H9 (cell line): ENCODE measurements at places on chromosomes 3 and 15. TPM values are rescaled to one million over a fixed set of nuclear protein-coding genes. Genes with fewer than 3 reads are reported as not detected.

DNA sequence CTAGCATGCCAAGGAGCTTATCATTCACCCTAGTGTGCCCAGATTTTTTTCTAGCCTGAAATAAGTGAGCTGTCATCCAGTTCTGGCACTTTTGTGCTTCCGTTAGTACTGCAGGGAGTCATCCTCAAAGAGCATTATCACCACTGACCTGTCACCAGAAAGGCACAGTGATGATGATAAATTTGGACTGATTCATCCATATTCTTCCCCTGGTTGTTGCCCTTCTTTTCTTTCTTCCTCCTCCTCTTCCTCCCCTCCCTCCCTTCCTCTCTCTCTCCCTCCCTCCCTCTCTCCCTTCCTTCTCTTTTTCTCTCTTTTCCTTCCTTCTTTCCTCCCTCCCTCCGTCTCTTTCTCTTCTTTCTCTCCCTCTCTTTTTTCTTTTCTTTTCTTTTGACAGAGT lies 21.3 kb downstream of the SLC35G2 start:
- DNase-seq, result no peak

The SI gene
- not detected in 2 replicates for total RNA-seq

The AGBL1 gene
- total RNA-seq, result not detected in 2 replicates

The BTLA gene
- not detected in 2 replicates for total RNA-seq

- DNase-seq, result peak; percentile 97
These were observed 55.3 kb downstream of the CCDC33 start for GRCh38 chr15:74291101-74292071.

DNA sequence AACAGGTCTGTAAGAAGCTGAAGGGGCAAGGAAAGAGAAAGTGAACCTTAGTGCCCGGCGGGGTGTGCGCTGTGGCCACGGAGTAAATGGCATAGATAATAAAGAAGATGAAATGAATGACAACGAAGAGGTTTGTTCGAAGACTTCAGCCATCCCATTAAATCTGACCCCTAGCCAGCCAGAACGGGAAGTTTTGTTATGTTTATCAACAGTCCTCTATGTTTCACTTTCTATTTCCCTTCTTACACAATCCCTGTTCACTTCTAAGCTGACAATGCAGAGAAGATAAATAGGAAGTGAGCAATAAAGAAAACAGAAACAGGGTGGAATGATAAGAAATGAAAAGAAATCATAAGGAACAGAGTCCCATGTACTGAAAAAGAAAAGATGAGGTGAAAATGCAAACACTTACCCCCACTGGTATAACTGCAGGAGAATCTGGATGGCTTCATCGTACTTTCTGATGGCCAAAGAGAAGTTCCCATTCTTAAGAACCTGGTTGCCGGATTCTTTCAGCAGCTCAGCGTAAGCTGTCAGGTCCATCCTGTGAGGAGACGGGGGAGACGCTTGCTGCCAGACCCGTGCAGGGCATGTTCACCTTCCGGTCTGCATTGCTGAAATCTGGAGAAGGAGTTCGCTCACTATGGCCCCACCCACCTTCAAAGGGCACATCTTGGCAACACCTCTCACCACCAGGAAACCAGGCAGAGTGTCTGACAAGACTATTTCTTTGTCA lies 36.8 kb downstream of the TRANK1 start:
- no peak for DNase-seq

The TGM4 gene
- not detected in 2 replicates for total RNA-seq

The SUSD5 gene
- total RNA-seq, result 4.5 and 4.9 TPM in 2 replicates

The GXYLT2 gene
- total RNA-seq, result 2.0 and 2.6 TPM in 2 replicates

DNA sequence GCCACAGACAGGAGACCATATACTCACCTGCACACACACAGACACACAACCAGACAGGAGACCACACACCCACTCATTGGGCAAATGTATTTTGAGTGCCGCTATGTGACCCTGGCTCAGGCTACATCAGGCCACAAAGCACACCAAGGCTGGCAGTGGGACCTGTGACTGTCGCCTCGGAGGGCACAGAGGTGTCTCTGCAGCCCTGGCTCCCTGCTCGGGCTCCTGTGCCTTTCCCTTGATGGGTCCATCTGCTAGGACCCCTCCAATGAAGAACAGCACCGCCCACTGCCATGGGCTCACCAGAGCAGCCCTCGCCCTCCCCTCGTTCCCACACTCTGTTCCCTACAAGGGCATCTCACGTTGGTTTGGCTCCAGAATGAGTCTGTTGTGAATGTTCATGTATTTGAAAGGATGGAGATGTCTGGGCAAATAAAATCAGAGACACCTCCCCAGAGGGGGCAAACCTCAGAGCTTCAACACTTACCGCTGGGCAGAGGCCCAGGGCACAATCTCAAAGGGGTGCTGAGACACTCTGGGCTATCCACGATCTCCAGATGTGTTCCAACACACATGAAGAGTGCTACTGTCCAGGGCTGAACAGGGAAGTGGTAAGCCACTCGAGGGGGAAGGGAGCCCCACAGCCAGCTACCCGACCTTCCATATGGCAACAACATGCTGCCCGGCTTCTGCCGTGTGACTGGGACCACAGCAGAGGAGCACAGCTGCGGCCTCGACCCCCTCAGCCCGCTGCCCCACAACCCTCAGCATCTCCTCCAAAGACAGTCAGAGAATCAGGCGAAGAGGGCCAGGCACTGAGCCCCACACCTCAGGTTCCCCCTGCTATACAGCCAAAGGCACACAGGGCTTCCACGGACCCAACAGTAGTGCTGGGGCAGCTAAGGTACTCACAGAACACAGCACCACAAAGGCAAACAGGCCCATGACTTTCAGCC lies 74.9 kb downstream of the OCA2 start:
- no peak for DNase-seq

The CIP2A gene
- 34.2 and 38.8 TPM in 2 replicates for total RNA-seq

The MAN2C1 gene
- 106 and 112 TPM in 2 replicates for total RNA-seq

DNA sequence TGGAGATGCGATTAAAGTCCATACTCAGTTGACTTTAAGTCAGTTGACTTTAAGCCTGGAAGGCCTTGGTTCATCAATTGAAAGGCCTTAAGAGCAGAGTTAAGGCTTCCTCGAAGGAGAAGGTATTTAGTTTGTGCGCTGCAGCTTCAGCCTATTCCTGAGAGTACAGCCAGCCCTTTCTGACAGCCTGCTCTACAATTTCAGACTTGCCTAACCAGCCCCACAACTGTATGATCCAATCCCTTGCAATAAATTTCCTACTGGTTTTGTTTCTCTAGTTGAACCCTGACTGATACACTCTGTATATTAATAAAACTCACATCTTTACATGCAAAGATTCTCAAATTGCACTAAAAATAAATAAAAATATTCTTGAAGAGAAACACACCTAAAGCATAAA lies 66.1 kb upstream of the RORA start:
- no peak for DNase-seq

The GOLGA8R gene
- 0.20 and 0.26 TPM in 2 replicates for total RNA-seq

DNA sequence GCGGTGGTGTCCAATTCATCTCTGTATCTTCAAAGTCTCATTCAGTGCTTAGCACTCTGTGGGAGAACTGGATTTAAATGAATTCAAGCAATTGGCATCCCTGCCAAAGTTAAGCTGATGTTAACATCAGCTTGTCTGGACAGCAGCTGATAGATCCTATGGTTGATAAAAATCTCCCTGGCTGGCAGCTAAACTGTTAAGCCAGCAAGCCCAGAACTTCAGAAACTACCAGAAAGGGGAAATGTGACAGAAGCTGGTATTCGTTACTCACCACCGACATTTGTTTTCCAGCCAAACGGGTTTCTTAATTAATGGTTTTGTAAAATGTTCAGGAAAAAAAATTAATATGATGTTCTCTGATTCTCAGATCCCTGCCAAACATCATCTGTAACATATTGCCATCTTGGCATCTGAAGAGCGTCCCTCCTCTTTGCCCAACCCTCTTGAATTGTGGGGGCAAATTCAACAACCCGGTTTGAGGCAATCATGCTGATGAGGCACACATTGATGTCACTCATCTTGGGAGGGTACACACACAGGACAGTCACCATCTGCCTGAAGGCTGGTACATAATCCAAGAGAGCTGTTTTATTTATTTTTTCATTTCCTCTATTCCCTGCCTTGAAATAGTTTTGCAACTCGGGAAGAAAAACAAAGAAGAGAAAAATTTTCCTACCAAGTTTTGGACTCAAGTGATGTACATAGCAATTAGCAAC lies 76.3 kb upstream of the ABHD17C start:
- no peak for DNase-seq

GRCh38 chr15:33788906-33789540 lies 179.3 kb upstream of the CHRM5 start:
- no peak for DNase-seq

DNA sequence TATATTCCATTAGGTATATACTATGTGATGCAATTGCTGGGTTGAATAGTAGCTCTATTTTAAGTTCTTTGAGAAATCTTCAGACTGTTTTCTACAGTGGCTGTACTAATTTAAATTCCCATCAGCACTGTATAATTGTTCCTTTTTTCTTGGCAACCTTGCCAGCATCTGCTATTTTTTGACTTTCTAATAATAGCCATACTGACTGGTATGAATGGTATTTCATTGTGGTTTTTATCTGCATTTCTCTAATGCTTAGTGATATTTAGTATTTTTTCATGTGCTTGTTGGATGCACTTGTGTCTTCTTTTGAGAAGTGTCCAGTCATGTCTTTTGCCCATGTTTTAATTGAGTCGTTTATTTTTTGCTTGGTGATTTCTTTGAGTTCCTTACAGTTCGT lies 145.1 kb upstream of the PLSCR5 start:
- no peak for DNase-seq

The GPR160 gene
- total RNA-seq, result 14.1 and 15.4 TPM in 2 replicates

The PIGX gene
- 18.1 and 20.0 TPM in 2 replicates for total RNA-seq

DNA sequence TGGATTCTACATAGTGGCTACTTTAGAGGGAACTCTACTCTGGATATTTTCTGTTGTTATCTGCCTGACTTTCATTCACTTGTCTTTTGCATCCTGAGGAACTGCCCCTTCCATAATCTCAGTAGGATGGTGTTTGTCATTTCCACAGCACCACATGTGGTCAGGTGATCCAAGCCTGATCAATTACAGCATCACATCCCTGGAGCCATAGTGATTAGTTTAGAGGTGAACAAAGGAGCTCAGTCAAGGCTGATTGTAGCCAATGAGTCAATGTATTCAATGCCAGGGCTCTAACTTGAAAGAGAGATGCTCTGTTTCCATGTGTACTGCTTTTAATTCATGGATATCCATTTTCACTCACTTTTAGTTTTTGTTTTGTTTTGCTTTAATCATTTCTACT lies 478.7 kb upstream of the ADAMTS9 start:
- DNase-seq, result no peak

DNA sequence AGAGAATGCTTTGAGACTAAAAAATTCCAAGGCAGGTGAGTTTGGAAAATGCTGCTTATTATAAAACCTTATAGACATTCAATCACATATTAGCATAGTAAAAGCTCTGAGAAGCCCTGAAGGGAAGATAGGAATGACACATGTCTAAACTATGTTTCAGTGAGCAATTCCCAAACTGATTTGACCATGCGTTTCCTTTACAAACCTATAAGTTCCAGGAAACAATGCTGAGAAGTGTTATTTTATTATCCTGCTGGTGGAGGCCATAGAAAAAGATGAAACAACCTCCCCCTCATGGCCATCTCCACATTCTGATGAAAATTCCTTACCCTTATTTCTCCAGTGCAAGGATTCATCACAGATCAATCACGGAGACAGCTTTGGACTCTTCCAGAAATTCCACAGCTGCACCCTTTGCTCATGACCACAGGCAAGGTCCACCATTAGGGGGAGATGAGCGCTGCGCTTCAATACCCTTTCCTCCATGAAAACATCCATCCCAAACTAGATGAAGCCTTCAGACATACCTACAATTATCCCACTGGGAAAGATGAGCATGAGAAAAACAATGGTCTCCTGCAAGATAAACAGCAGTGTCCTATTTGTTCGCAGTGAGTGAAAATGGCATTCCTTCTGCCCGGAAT lies 372.1 kb downstream of the MAGI1 start:
- no peak for DNase-seq

The CTXN2 gene
- total RNA-seq, result 0.11 TPM in 2 replicates

GRCh38 chr3:62892951-62893350 lies 17.7 kb upstream of the CADPS start:
- DNase-seq, result no peak

The MEIS2 gene
- total RNA-seq, result 0.35 and 0.50 TPM in 2 replicates

GRCh38 chr3:8610951-8611350 lies 33.6 kb downstream of the SSUH2 start:
- no peak for DNase-seq

GRCh38 chr3:192061426-192061825 lies 600.5 kb downstream of the PYDC2 start:
- no peak for DNase-seq

DNA sequence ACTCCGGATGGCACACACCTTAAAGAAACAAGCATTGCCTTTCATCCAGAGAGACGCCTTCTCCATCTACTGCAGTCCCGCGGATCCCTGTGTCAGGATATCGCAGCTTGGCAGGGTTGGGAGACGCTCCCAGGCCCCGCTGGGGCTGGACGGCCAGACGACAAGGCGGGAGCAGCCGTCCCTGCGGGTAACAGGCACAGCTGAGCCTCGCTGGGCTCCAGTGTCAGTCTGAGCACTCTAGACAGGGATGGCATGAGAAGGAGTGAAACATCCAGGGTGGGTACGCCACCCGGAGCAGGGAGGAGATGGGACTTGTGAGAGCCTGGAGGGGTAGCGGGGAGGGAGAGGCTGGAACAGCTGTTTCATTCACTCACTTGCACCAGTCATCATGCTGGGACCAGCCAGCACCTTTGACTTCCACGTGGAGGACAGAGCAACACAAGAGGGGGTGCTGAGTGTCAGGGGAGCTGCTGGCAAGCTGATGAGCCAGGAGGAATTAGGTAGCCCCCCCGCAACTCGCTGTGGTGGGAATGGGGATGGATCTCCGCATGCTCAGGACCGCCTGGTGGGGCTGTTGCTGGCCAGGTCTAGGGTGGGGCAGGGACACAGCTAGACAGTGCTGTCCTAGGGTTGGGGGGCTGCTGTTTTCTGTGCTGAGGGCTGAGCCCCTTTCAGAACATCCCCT lies 31.6 kb upstream of the SNRPA1 start:
- no peak for DNase-seq

- no peak for DNase-seq
These were observed 49.3 kb downstream of the ADAMTS7 start for GRCh38 chr15:78761891-78762385.

DNA sequence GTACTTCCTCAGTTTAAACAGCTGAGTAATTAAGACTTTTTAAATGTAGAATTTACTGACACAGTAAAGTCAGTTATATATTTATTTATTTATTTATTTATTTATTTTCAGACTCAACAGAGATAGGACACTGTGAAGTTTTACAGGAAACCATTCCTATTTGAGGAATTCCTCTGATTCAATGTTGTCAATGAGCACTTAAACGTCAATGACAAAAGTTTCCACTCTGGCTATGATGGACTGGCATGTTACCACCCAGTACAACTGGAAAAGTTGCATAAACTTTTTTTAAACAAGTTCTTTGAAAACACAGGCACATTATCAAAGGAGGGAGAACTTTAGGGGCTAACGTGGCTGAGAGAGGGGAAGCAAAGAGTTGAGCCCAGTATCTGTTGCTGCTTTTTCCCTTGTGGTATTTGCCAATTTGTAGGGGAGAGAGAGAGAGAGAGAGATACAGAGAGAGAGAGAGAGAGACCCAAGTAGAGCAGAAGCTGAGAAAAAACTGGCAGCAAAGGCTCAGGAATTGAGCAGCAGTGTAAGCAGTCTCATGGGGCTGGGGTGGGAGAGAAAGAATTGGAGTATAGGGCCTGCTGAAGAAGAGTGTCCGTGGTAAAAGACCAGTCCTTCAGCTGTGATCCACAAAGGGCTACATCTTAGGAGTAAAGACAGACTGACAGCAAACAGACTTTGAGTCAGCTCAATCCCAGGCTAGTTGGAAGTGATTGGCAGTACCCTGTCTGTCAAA lies 18.3 kb upstream of the ACTC1 start:
- no peak for DNase-seq

The KCNAB1 gene
- 3.7 and 5.2 TPM in 2 replicates for total RNA-seq
